ENCODE measurements at places on chromosomes 5 and 9.

DNA sequence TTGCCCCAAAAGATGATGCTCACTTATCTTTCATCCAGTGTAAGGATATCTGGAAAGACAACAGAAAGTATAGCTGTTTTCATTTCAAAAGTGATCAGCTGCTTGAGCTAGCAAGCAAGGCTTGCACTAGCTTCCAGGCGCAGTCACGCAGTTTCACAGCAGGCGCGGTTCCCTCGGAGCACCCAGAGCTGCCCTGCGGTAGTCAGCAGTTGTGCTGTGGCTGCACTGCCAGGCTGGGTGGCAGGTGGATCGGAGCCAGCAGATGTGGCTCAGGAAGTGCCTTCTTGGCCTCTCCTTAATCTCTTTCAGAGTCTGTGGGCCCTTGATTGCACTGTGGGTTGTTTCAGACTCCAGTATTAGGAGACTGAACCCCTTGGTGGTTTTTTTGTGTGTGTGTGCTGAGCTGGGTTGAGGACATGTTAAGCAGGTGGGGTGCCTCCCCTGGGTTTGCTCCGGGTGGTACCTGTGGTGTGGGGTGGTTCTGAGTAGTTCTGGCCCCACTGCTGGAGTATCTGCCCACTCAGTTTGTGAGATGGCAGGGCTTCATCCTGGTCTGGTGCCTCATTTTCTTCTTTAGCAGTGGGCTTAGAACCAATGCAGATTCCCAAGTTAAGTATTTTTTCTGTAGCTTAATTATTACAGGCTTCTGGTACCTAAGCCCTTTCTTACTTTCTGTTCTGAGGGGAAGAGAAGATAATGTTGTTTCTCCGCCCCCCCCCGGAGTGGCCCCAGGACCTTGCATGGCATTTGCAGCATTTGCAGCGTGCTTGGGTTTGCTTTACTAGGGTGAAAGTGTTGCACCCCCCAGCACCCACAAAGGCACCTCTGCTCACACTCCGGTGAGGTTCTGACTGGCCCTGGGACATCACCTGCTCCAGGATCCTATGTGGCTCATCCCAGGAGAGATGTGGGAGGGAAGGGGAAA lies 16.4 kb downstream of the TENT4A start:
- DNase-seq: no peak

GRCh38 chr9:72858089-72858912 lies 94.6 kb downstream of the ALDH1A1 start:
- DNase-seq: no peak

DNA sequence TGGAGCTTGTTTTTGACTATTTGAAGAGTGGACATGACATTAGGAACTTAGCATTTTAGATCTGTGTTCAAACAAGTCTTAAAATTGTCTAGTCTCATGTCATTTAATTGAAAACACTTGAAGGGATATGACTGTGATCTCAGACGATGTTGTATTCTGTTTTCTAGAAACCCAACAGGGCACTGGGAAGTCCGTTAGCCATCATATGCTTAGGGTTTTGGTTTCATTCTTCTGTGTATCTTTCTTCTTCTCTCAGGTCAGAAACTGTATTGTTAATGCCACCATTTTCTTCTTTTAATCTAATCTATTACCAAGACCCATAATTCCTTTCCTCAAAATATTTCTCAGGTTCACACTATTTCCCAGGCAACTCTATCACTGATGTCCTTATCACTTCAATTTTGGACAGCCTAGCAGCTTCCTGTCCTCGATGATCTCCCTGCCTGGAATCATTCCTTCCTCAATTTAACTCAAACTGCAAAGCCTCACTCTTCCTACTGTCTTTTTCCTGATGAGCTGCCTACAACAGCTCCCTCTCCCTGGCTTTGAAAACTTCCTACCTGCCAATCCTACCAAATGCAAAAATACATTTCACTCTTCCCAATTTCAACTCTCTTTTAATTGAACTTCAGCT lies 77.7 kb downstream of the MEF2C start:
- no peak for DNase-seq

DNA sequence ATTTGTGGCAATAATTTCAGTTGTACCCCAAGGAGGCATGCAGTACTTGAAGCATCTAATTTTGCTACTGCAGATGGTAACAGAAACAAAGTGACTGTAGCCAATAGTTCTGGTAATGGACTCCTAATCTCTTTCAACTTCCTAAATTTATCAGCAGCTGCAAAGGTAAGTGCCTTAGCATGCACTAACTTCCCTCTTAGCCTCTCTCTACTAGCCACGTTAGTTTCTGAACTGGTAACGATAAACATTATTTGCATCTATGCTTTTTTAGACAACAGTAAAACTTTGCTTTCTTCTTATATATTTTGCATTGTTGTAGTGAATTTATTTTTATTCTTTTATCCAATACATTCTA lies 6.2 kb upstream of the CKS2 start:
- DNase-seq: no peak

GRCh38 chr9:121788686-121789366 lies 137.4 kb downstream of the DAB2IP start:
- no peak for DNase-seq

- peak; percentile 32 for DNase-seq
Observed at GRCh38 chr5:96093890-96094381, 132.3 kb upstream of the ELL2 start.

Measured in H54 (cell line).